Fibroblast of the aortic adventitia (primary cell): ENCODE measurements at places on chromosomes 5 and 9.

DNA sequence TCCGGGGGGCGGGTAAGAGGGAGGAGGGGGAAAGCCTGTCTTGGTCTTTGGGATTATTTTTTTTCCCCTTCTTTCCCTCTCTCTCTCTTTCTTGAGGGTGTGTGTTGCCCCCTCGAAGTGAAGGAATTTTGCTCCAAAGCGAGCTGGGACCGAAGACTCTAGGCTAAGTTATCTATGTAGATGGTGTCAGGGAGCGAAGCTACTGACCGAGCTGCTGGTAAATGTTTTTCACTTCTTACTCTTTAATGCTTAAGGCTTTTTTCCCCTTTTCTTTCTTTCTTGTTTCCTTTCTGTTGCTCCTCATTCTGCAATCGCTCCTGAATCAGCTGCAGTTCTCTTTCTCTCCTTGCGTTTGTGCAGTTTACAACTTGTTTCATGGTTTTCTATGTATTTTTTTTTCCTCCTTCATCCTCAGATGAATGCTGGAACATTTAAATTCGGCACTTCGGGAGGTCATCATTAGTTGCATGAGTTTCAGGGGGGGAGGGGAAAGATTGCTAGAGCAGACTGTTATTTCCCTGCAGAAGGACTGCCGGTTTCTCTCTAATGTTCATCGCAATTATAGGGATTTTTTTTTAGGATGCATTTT lies 1312.0 kb upstream of the WWC1 start:
- no peak for DNase-seq

- no peak for DNase-seq
Observed at GRCh38 chr9:98290411-98290810, 35.0 kb upstream of the TBC1D2 start.

- DNase-seq = no peak
Observed at GRCh38 chr9:121253821-121254501, 14.0 kb upstream of the GSN start.

GRCh38 chr5:54325272-54325609 lies 14.9 kb upstream of the ARL15 start:
- no peak for DNase-seq

GRCh38 chr9:71916834-71917534 lies 5.5 kb downstream of the C9orf85 start:
- DNase-seq = no peak

DNA sequence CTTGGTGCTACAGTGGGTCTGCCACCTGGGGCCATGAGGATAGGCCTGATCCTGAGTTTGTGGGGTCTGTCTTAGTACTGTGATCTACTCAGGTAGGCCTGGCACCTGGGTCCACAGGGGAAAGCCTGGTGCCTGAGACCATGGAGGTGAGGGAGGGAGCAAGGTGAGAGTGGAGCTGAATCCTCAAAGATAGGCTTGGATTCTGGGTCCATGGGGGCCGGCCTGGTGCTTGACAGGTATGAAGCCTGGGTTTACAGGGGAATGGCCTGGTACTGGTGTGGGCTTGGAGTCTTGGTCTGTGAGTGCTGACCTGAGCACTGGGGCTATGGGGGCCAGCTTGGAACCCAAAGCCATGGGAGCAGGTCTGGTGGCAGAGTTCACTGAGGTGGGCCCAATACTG lies 439.2 kb upstream of the SMARCA2 start:
- no peak for DNase-seq

GRCh38 chr5:66561256-66561990 lies 34.8 kb upstream of the MAST4 start:
- DNase-seq = no peak

DNA sequence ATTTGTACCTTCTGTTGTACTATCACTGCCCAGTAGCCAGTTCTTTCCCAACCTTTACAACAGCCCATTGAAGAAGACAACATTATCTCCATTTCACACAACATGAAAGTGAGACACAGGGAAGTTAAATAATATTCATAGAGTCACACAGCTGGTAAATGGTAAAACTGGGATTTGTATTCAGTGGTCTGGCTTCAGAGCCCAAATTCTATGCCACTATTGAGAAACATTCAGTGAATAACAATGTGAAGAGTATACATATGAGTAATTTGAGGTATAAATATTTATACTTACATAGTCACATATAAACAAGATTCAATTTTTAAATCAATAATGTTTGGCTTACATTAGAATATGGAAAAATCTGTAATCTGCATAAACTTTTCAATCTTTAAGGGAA lies 13.8 kb downstream of the SMIM15 start:
- DNase-seq = no peak

- no peak for DNase-seq
Observed at GRCh38 chr9:104969116-104969515, 41.2 kb upstream of the ABCA1 start.

GRCh38 chr5:100518377-100518776 lies 16.8 kb upstream of the FAM174A start:
- no peak for DNase-seq

- peak; percentile 72 for DNase-seq
Observed at GRCh38 chr5:91206734-91207133, 176.4 kb downstream of the ARRDC3 start.

DNA sequence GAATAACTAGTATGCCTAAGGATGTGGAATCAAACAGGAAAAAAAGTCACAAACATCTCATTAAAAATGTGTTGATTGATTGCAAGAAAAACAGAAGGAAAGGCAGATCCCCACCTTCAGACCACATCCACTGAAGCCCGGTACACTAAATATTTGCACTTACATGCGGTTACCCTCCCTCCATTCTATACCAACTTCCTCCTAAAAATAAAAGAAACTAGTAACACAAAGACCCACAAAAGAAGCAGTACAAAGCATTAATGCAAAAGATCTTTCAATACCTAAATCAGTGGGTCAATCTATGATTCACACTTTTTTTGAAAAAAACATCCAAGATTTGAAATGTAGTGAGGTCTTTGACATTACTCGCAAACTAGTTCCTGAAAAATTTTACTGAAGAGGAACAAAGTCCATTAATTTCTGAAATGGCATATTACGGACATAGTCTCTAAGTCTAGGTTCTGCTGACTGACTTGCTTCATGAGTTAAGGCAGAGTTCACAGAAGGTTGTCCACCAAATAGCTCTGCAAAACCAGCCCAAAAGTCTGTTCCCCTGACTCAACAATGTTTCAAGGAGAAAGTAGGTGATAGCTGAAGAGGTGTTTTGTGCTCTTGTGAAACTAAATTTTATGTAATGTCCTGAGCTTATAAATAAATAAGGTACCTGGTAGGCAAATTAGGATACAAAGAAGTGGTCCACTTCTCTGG lies 100.7 kb downstream of the PAM start:
- no peak for DNase-seq

DNA sequence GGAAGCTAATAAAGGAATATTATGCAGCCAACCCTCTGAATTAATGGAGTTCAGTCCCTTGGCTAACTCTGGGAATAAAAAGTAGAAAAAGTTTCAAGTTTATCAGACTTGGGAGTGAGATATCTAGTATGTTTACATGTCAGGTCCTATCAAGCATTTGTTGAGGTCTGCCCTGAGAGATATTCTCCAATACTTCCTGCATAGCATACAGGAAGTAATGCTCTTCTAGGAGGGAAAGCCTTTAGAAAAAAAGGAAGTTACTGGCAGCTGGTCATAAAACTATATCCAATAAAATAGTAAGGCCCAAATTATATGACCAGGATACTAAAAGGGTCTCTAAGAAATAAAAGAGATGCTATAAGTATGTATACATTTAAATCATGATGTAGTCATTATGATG lies 594.1 kb upstream of the FTMT start:
- no peak for DNase-seq

GRCh38 chr5:131530706-131531331 lies 104.2 kb downstream of the RAPGEF6 start:
- DNase-seq = no peak

GRCh38 chr9:4820168-4820567 lies 27.4 kb downstream of the RCL1 start:
- no peak for DNase-seq

GRCh38 chr5:156475182-156476157 lies 148.5 kb downstream of the SGCD start:
- DNase-seq = peak; percentile 76

- DNase-seq = peak; percentile 81
Observed at GRCh38 chr9:122807271-122807900, 7.5 kb downstream of the OR1K1 start.

- peak; percentile 92 for DNase-seq
Observed at GRCh38 chr5:139141446-139142204, 56.5 kb downstream of the SIL1 start.
